ENCODE measurements at places on chromosomes 2 and 18.

DNA sequence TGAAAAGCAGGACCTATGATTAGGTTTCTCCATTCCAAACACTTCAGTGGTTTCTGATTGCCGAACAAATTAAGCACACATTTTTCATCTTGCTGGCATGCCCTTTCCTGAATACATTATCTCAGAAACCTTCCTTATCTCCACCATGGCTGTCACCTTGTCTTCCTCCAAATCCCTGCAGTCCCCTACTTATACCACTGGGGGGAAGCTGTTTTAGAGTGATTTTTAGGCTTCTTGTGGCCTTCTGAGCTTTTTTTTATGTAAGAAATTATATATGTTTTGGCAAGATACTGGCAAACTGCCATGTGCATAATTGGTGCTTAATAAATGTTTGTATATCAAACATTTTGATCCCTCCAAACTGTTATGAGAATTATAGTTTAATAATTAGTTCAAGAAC, 229.2 kb downstream of the MYT1L start:
- DNase-seq = no peak

DNA sequence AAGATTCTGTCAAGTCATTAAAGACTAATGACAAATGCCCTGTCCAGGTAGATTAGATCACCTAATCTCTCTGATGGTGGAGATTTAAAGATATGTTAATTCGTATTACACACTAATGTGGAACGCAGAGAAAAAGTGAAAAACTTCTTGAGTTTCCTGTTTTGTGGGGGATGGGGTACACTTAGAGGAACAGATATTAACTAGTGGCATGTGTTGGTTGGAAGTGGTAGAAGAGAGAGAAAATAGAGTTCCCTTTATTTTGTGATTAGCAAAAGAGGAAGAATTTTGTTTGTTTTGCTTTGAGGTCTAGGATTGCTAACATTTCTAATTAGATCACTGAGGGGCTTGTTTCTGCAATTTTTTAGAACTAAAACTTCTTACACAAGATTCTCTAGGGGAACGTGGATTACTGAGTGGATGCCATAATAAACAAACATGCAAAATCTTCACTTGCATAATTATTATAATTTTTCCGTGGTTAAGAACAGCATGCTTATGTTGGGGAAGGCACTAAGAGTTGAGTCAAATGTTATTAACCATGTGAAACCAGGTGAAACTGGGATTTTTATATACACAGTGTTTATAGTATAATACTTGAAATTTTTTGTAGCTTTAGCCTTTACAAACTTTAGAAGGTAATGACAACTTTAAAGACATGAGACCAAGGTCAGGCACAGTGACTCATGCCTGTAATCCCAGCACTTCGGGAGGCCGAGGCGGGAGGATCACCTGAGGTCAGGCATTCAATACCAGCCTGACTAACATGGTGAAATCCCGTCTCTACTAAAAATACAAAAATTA, 97.4 kb upstream of the STK17B start:
- no peak for DNase-seq

- no peak for DNase-seq
These were observed 210.6 kb downstream of the CAMKMT start for GRCh38 chr2:44572196-44572900.

DNA sequence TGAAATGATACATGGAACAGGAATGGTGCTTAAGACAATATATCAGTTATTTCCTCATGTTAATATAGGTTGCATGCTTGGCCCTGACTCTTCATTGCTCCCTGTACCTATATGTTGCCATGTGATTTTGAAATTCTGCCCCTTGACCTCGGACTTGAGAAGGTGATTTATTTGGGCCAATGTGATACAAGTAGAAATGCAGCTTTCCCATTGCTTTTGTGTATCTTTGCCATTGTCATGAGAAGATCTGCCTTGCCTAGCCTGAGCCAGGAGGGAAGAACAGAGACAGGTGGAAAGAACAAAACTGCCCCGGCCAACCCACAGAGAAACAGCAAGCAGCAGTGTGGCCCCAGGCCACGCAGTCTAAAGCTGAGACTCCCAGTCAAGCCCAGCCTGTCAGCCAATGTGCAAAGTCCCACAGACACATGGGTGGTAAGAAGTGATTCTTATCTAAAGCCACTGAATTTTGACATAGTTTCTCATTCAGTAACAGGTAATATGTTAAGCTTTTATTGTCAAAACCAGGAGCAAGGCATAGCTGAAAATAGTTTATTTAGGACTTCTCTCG, 245.7 kb upstream of the RND3 start:
- no peak for DNase-seq

DNA sequence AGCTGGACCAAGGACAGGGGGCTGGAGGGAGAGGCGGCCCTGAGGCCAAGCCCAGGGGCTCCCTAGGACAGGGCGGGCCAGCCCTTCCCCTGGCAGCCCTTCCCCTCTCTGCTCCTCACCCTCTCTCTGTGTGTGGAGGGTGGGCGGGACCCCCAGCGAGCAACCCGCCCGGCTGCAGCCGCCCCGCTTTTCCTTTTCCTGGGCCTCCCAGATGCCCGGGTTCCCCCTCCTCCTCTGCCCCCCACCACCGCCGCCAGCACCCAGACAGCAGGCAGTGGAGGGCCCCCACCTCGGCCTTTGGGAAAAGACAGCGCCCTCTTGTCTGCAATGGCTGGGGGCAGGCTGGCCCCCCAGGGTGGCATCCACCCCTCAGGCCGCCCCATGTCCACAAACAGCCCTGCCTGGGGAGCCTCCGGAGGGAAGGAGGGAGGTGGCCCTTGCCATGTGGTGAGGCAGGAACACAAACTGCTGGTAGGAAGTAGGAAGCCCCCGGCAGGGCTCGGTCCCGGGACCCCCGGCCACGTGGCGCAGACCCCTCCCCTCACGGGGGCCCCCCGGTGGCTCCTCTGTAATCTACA, 135.1 kb upstream of the CTDP1 start:
- DNase-seq = no peak

DNA sequence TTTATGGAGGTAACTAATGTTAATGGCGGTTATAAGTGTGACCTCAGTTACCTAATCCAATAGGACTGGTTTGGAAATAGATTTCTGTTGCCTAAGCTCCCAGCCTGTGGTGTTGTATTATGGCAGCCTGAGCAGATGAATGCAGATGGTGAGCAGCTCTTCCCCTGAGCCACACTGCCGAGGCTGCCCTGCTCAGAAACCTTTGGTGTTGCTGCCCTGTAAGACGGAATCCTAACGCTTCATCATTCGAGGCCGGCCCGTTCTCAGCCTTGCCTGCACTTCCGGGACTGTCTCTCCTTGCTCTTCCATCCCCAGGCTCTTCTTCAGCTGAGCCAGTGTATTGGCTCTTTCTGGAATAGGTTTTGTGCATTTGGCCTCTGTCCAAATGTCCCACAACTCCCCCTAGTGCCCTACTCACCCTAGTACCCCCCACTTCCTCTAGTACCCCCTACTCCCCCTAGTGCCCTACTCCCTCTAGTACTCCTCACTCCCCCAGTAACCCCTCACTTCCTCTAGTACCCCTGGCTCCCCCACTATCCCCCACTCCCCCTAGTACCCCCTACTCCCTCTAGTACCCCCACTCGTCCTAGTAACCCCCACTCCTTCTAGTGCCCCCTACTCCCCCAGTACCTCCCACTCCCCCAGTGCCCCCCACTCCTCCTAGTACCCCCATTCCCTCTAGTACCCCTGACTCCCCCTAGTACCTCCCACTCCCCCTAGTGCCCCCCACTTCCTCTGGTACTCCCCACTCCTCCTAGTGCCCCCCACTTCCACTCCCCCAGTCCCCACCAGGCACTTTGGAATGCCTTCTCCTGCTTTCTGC, 106.0 kb upstream of the TAF1B start:
- no peak for DNase-seq

DNA sequence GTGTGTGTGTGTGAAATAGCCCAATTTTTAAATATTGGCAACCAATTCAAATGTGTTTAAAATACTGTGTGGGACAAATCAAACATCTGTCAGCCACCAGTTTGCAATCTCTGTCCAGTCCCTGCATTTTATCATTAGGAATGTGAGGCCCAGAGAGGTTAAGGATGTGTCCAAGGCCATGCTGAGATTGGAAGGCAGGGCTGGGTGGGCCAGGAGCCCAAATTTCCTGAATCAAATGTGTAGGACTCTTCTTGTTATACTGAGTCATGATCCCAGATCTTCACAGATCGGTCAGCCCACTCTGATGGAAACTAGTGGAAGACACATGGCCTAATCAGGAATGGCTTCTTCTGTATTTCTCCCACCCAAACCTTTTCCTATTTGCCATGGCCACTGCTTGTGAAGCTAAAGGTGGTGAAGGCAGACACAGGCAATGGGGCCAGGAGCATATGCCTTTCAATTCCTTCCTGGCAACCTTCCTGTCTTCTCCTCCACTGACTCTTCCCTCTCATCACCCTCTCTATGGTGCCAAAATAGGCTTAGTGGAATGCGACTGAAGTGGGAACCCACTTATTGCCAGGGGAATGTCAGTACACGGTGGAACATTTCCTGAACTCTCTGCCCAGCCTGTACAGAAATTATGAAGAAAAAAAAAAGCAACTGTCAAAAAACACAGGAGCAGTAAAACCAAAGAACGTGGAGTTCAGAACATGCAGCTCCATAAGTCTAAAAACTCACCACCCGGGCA, 35.5 kb downstream of the ZEB2 start:
- no peak for DNase-seq

GRCh38 chr2:109440499-109441156, 173.1 kb downstream of the SEPTIN10 start:
- no peak for DNase-seq

- no peak for DNase-seq
These were observed 204.5 kb upstream of the LRATD1 start for GRCh38 chr2:14428056-14428455.

- DNase-seq = no peak
These were observed 22.6 kb downstream of the MAPK4 start for GRCh38 chr18:50582500-50582899.

- DNase-seq = no peak
These were observed 13.0 kb downstream of the IL18R1 start for GRCh38 chr2:102368461-102369109.

GRCh38 chr2:75098856-75099255, 100.5 kb downstream of the TACR1 start:
- no peak for DNase-seq

DNA sequence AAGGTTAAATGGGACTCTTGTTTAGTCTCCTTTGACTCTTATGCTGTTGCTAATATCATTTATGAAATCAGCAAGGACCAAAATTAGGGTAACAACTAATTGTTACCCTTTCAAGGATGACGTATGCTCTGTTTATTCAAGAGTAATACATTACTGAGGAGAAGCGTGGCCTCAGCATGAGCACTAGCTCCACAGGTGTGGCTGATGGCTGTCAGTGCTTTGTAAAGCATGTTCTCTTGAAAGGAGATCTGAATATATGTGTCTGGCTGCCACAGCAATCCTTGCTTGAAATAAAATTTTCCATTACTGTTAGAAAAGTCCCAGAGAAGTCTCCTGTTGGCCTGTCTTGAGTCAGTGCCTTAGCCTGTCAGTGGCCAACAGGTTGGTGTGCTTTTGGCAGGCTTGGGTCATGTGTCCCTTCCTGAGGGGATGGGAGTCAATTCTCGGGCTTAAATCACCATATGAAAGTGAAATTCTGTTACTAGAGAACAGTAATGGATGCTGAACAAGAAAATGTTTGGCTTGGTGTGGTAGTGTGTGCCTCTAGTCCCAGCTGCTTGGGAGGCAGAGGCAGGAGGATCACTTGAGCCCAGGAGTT, 32.7 kb downstream of the ABI2 start:
- DNase-seq = no peak

DNA sequence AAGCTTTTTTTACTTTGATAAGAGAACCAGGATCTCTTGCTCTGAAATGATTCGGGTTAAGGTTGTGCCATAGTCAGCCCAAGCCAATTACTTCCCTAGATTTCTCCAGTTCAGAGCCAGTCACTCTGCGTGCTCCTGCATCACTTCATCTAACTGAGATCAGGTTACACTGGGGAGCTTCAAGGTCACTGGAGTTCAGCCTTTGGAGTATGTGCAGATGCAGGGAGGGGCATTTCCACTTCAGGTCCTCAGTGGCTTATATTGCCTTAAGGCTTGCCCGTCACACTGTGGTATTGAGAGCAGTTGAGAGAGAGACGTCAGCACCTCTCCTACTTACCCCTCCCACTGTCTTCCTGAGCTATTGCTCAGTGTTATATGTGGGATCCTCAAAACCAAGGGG, 317.8 kb downstream of the EPHA4 start:
- DNase-seq = no peak

DNA sequence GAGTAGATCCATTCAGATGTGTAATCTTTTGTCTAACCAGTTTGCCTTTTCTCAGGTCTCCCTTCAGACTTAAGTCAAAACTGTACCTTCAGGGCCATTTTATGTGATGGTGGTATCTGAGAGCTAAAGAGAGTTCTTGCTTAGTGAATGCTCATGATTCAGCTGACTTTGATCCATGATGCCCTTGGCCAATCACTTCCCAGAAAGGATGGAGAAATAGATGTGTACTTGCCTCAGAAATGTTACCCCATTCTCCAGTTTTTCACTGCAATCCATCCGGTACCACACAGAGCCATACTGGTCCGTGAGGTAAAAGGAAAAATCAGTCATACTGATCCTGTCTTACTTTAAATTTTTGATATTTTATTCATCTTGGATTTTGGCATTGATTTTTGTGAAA, 234.8 kb upstream of the PIK3C3 start:
- no peak for DNase-seq

DNA sequence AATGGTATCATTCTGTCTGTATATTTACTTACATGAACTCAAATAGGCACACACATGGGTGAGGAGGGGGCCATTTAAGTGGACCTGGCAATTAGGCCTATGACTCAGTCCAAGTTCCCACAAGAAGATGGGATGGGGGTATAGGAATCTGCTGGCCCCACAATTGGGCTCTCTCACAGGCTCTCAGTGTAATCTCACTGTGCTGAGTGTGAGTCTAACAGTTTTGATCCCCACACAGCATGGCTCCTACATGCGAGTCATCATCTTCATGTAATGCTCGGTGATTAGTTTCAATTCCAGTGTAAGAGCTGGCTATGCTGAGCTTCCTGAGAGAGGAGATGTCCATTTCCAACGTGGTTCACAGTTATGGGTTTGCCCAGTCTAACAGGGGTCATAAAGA, 114.0 kb downstream of the GATA6 start:
- no peak for DNase-seq

DNA sequence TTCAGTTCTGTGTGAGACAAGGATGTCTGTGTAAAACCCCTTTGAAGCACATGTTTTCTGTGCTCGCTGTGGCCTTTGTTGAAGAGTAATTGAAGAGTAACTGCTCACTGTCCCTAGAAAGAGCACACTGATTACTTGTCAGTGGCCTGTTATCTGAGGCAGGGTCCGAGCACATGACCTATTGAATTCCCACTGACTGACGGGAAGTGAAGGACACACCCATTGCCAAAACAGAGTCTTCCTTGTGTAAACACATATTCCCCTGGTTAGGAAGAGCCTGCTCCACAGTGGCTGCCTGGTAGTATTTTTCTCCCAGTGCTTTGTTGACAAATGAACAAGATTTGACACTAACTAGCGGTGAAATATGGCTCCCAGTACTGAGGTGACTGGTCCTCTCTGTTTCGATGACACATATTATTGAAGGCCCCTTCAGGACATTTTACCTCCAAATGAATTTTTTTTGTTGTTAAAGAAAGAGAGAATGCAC, 148.5 kb upstream of the GYPC start:
- no peak for DNase-seq
